ENCODE measurements at places on chromosomes 16 and 17. TPM values are rescaled to one million over a fixed set of nuclear protein-coding genes. Genes with fewer than 3 reads are reported as not detected.

Gene FOXF1
- total RNA-seq = not detected

Gene TTLL6
- total RNA-seq = not detected

Gene OTOP2
- not detected for total RNA-seq

Gene HS3ST3A1
- total RNA-seq = 19.8 TPM

Gene KRTAP4-9
- total RNA-seq = not detected
